MCF 10A (cell line): ENCODE measurements at places on chromosomes 4 and X.

GRCh38 chr4:110904435-110905065 lies 281.7 kb upstream of the PITX2 start:
- peak; percentile 9 for DNase-seq
- no peak overlapping the region for H3K4me3 ChIP-seq
- H3K27me3 ChIP-seq: peaks cover 87% of the 10 kb centered on the region
- H3K27ac ChIP-seq: no peak overlapping the region
- peaks cover 8% of the 10 kb centered on the region for H3K4me1 ChIP-seq

DNA sequence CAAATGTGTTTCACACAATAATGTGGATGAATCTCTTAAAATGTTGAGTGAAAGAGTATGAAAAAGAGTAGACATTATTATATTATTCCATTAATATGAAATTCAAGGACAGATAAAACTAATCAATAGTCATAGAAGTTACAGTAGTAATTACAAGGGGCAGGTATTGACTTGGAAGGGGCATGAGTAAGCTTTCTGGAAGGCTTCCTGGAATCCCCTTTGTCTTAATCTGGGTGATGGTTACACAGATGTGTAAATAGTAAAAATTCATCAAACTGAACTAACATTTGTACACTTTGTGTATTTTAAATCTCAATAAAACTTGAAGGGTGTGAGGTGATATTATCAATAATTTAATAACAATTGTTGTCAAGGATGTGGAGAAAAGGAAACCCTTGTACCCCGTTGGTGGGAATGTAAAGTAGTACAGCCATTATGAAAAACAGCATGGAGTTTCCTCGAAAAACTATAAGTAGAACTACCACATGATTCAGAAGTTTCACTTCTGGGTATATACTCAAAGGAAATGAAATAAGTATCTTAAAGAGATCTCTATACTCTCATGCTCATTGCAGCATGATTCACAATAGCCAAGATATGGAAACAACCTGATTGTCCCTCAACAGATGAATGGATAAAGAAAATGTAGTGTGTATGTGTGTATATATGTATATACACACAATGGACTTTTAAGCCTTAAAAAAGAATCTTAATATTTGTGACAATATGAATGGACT lies 96.9 kb upstream of the MID1IP1 start:
- no peaks in the 10 kb centered on the region for H3K36me3 ChIP-seq
- no peak for DNase-seq
- H3K4me1 ChIP-seq: no peaks in the 10 kb centered on the region
- no peak overlapping the region for H3K4me3 ChIP-seq

GRCh38 chr4:41189076-41189475 lies 25.3 kb downstream of the APBB2 start:
- DNase-seq: no peak
- H3K27me3 ChIP-seq: no peaks in the 10 kb centered on the region
- no peak overlapping the region for H3K4me3 ChIP-seq
- peaks cover 71% of the 10 kb centered on the region for H3K4me1 ChIP-seq
- H3K36me3 ChIP-seq: peaks cover 4% of the 10 kb centered on the region

DNA sequence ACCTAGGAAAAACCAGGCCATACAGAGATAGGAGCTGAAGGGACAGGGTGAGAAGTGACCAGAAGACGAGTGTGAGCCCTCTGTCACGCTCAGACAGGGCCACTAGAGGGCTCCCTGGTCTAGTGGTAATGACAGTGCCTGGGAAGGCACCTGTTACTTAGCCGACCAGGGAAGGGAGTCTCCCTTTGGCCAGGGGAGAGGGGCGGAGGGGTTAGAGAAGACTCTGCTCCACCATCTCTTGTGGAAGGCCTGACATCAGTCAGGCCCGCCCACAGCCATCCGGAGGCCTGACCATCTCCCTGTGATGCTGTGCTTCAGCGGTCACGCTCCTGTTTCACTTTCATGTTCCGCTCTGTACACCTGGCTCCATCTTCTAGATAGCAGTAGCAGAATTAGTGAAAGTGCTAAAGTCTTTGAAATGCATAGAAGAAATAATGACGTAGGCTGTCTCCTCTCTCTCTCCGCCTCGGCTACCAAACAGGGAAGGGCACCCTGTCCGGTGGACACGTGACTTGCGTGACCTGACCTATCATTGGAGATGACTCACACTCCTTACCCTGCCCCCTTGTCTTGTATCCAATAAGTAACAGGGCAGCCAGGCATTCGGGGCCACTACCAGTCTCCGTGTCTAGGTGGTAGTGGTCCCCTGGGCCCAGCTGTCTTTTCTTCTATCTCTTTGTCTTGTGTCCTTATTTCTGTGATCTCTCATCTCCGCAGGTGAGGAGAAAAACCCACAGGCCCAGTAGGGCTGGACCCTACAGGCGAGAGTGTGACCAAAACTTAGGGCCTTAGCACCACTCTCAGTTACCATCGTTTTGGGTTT lies 26.7 kb downstream of the HTT-AS start:
- DNase-seq: peak; percentile 73
- H3K4me3 ChIP-seq: peak overlapping the region; percentile 32
- no peak overlapping the region for H3K27ac ChIP-seq
- no peaks in the 10 kb centered on the region for H3K36me3 ChIP-seq
- H3K27me3 ChIP-seq: peaks cover 35% of the 10 kb centered on the region
- peaks cover 8% of the 10 kb centered on the region for H3K4me1 ChIP-seq

GRCh38 chrX:111409326-111409725 lies 2.7 kb downstream of the DCX start:
- no peak overlapping the region for H3K27ac ChIP-seq
- no peak overlapping the region for H3K4me3 ChIP-seq
- no peaks in the 10 kb centered on the region for H3K36me3 ChIP-seq
- H3K27me3 ChIP-seq: peaks cover 12% of the 10 kb centered on the region
- DNase-seq: no peak
- no peaks in the 10 kb centered on the region for H3K4me1 ChIP-seq
